Fibroblast of lung (primary cell): ENCODE measurements at places on chromosomes 5 and 9. TPM values are rescaled to one million over a fixed set of nuclear protein-coding genes. Genes with fewer than 3 reads are reported as not detected.

The PCDHAC1 gene
- total RNA-seq = 0.51 and 0.66 TPM in 2 replicates

The C9orf153 gene
- total RNA-seq = 0.17 and 0.51 TPM in 2 replicates

The APC gene
- 43.7 and 69.9 TPM in 2 replicates for total RNA-seq

The FAXDC2 gene
- total RNA-seq = 11.3 and 20.6 TPM in 2 replicates

The POLK gene
- 33.4 and 44.9 TPM in 2 replicates for total RNA-seq

The NTNG2 gene
- total RNA-seq = 0.77 and 2.1 TPM in 2 replicates

- peak; percentile 78 for DNase-seq
- no peaks in the 10 kb centered on the region for H3K36me3 ChIP-seq
- no peak overlapping the region for H3K27ac ChIP-seq
- peaks cover 5% of the 10 kb centered on the region for H3K27me3 ChIP-seq
These were observed 26.1 kb upstream of the AKNA start for GRCh38 chr9:114413861-114414301.

GRCh38 chr5:3105581-3105980, 354.1 kb upstream of the IRX2 start:
- H3K27ac ChIP-seq = no peak overlapping the region
- no peaks in the 10 kb centered on the region for H3K4me1 ChIP-seq
- DNase-seq = no peak
- H3K27me3 ChIP-seq = no peaks in the 10 kb centered on the region
- no peaks in the 10 kb centered on the region for H3K36me3 ChIP-seq

DNA sequence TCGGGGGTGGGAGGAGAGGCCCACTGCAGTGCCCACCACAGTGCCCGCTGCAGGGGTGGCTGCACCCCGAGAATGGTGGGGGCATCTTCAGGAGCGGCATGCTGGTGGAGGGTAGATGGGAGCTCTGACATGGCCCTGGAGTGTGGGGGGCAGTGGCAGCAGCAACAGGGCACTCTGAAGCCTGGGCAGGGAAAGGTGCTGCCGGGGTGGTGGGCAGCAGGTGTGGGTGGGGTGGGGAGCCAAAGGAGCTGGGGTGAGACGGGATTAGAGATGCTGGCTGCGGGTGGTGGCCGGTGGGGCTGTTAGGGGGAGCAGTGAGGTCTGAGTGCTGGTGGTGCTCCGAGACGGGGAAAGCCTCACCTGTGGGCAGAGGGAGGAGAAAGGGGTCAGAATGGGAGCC, 18.0 kb downstream of the FAM193B start:
- H3K36me3 ChIP-seq = peaks cover 29% of the 10 kb centered on the region
- H3K4me3 ChIP-seq = no peak overlapping the region
- DNase-seq = no peak
- H3K27me3 ChIP-seq = no peaks in the 10 kb centered on the region

DNA sequence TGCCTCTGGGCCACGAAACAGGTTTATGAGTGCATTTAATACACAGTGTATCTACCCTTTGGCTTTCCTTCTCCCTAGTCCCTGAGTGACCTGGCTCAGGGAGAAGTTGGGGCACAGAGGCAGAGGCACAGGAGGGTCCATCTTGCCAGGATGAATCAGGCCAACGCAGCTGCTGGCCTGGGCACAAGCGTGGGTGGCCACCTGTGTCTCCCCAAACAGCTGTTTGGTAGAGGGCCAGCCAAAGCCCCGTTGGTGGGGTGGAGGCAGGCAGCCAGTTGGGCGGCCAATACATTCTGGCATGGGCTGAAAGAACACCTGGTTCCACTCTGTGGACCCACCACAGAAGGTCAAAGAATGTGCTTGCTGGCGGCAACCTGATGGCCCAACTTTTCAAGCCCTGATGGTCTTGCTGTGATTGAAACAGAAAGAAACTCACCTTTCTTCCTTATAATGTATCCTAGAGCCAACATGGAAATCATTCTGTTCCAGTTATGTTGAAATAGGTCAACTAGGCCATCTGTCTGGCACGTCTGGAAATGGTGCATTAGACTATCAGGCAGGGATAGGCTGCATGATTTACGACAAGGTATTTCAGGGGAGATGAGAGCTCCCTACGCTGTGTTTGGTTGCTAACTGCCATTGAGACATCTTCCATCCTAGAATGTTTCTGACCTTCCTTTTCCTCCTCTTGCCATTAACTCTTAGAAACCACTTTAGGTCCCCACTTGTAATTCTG, 337.4 kb downstream of the ADAMTS6 start:
- no peak overlapping the region for H3K4me3 ChIP-seq
- no peak for DNase-seq
- peaks cover 5% of the 10 kb centered on the region for H3K4me1 ChIP-seq
- H3K27ac ChIP-seq = no peak overlapping the region
- H3K36me3 ChIP-seq = no peaks in the 10 kb centered on the region

- no peak overlapping the region for H3K27ac ChIP-seq
- H3K4me1 ChIP-seq = no peaks in the 10 kb centered on the region
- no peak overlapping the region for H3K4me3 ChIP-seq
These were observed 21.4 kb upstream of the SCGB3A1 start for GRCh38 chr5:180612683-180613082.

DNA sequence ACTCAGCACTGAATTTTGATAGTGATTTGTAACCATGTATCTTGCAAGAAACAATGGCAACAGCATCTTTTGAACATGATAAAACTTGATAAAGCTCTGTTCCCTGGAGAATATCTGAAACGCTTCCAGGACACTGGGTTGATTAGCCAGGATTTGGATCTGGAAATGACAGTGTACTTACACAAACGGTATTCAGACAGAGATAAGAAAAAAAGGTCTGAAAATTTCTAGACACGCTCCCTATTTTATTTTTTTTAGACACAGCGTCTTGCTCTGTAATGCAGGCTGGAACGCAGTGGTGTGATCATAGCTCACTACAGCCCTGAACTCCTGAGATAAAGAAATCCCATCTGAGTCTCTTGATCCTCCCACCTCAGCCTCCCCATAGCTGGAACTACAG, 109.0 kb downstream of the GNAQ start:
- H3K36me3 ChIP-seq = no peaks in the 10 kb centered on the region
- peak; percentile 77 for DNase-seq
- H3K27me3 ChIP-seq = no peaks in the 10 kb centered on the region
- H3K4me3 ChIP-seq = no peak overlapping the region

GRCh38 chr5:177508221-177508611, 1.4 kb downstream of the DOK3 start:
- no peak for DNase-seq
- H3K27ac ChIP-seq = no peak overlapping the region
- H3K36me3 ChIP-seq = peaks cover 27% of the 10 kb centered on the region
- no peaks in the 10 kb centered on the region for H3K27me3 ChIP-seq
- H3K4me1 ChIP-seq = no peaks in the 10 kb centered on the region

- no peaks in the 10 kb centered on the region for H3K27me3 ChIP-seq
- no peak for DNase-seq
- no peaks in the 10 kb centered on the region for H3K36me3 ChIP-seq
- no peak overlapping the region for H3K27ac ChIP-seq
- H3K4me3 ChIP-seq = no peak overlapping the region
These were observed 29.7 kb upstream of the BARX1 start for GRCh38 chr9:93984860-93985259.

DNA sequence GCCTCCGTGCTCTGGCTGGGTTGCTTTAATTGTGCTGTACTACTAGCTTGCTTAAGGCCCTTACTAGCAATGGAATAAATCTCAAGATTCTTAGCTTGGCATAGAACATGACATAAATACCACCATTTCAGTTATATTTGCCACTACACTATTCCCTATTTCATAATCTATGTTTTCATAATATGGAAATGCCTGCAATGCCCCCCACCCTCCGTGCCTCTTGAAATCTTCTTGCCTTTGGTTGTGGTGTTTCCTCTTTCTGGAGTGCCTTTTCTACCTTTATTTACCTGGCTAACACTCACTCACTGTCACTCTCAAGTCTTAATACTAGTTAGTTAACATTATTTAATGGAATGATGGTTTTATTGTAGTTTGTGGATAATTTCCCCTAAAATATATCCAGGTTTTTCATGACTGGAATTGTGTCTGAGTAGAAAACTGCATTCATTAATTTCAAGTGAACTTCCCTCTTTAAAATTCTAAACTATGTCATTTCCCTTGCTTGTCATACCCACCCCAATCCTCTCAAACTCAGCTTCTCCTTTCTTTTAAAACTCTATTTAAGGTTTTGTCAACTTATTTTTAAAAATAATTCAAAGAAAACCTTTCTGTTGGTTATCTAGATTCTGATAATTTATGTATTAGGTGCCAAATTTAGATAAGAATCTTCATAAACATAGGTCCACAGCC, 521.7 kb upstream of the DAB2 start:
- no peaks in the 10 kb centered on the region for H3K36me3 ChIP-seq
- H3K4me3 ChIP-seq = no peak overlapping the region
- no peaks in the 10 kb centered on the region for H3K27me3 ChIP-seq
- H3K4me1 ChIP-seq = no peaks in the 10 kb centered on the region
- no peak for DNase-seq

DNA sequence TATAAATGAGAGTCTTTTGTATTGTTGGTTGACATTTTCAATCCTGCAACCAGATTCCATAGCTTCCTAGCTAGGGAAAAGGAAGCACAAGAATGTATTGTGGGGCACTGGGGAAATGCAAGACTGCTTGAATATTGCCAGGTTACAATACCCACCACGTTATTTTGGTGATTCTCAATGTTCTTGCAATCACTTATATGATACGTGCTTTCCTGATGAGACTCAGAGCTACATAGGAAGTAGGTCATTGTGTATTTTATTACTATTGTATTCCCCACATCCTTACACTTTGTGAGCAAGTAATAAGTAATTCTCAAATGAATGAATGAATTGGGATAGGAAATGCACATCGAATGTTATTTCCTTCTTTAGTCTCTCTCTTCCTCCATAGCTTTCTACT, 217.1 kb upstream of the CD180 start:
- DNase-seq = no peak
- no peaks in the 10 kb centered on the region for H3K36me3 ChIP-seq
- no peak overlapping the region for H3K4me3 ChIP-seq
- H3K27ac ChIP-seq = no peak overlapping the region

- no peaks in the 10 kb centered on the region for H3K36me3 ChIP-seq
- peak; percentile 40 for DNase-seq
- H3K4me1 ChIP-seq = peaks cover 16% of the 10 kb centered on the region
- H3K27ac ChIP-seq = peak overlapping the region; percentile 76
These were observed 8.0 kb downstream of the SRFBP1 start for GRCh38 chr5:121969660-121970295.

- no peak for DNase-seq
- no peaks in the 10 kb centered on the region for H3K36me3 ChIP-seq
- no peak overlapping the region for H3K4me3 ChIP-seq
- no peaks in the 10 kb centered on the region for H3K4me1 ChIP-seq
- H3K27ac ChIP-seq = no peak overlapping the region
These were observed 157.5 kb downstream of the COL23A1 start for GRCh38 chr5:178432421-178433272.

DNA sequence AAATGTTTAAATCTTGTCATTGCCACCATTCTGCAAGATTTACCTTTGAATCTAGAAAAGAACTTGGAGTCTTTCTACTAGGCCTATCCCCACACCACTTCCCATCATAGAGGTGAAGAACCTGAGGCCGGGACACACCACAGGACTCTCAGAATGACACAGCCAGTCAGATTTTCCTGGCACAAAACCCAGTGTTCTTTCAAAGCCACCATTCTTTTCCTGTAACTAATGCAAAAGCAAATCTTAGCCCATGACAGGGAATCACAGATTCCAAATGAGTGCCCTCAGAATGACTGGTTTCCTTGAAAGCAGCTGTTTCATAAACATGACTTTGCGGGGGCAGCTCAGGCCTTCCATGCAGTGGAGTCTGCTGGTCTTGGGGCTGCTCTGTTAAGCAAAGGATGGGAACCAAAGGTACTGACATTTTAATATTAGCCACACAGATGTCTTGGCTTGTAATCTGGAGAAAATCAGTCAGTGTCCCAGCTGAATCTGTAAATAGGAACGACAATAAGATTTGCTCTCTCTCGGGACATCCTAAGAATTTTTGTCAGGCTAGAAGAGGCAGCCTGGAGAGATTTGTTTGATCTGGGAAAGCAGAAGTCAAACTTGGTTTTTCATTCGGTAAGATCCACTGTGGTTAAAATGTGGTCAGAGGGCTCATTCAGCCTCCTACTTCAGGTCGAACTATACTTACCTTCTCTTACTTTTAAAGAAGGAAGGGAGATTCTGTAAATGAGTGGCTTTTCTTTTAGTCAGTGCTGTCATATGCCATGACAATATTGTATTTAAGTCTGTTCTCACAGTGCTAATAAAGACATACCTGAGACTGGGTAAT, 115.1 kb downstream of the PALM2AKAP2 start:
- H3K4me1 ChIP-seq = peaks cover 4% of the 10 kb centered on the region
- no peak overlapping the region for H3K4me3 ChIP-seq
- DNase-seq = peak; percentile 88
- H3K36me3 ChIP-seq = peaks cover 1% of the 10 kb centered on the region
- H3K27me3 ChIP-seq = no peaks in the 10 kb centered on the region

GRCh38 chr9:22170556-22170955, 161.5 kb upstream of the CDKN2B start:
- no peak overlapping the region for H3K4me3 ChIP-seq
- no peaks in the 10 kb centered on the region for H3K36me3 ChIP-seq
- H3K27ac ChIP-seq = no peak overlapping the region
- H3K4me1 ChIP-seq = peaks cover 2% of the 10 kb centered on the region
- no peak for DNase-seq
- H3K27me3 ChIP-seq = no peaks in the 10 kb centered on the region

GRCh38 chr9:36980148-36980974, 53.7 kb downstream of the PAX5 start:
- H3K4me3 ChIP-seq = no peak overlapping the region
- H3K27me3 ChIP-seq = peaks cover 16% of the 10 kb centered on the region
- H3K27ac ChIP-seq = no peak overlapping the region
- H3K36me3 ChIP-seq = no peaks in the 10 kb centered on the region
- H3K4me1 ChIP-seq = no peaks in the 10 kb centered on the region
- no peak for DNase-seq

GRCh38 chr5:57211039-57211438, 37.2 kb downstream of the GPBP1 start:
- no peak overlapping the region for H3K27ac ChIP-seq
- no peak for DNase-seq
- no peaks in the 10 kb centered on the region for H3K36me3 ChIP-seq
- H3K4me1 ChIP-seq = peaks cover 2% of the 10 kb centered on the region
- no peak overlapping the region for H3K4me3 ChIP-seq

GRCh38 chr9:129624168-129624759, 1.7 kb upstream of the NTMT1 start:
- H3K27ac ChIP-seq = no peak overlapping the region
- peaks cover 24% of the 10 kb centered on the region for H3K4me1 ChIP-seq
- H3K36me3 ChIP-seq = no peaks in the 10 kb centered on the region
- DNase-seq = no peak
